ENCODE measurements at places on chromosomes 16 and 17.
A peak's percentile ranks its signal among the peaks of the same experiment; 100 is the strongest.

DNA sequence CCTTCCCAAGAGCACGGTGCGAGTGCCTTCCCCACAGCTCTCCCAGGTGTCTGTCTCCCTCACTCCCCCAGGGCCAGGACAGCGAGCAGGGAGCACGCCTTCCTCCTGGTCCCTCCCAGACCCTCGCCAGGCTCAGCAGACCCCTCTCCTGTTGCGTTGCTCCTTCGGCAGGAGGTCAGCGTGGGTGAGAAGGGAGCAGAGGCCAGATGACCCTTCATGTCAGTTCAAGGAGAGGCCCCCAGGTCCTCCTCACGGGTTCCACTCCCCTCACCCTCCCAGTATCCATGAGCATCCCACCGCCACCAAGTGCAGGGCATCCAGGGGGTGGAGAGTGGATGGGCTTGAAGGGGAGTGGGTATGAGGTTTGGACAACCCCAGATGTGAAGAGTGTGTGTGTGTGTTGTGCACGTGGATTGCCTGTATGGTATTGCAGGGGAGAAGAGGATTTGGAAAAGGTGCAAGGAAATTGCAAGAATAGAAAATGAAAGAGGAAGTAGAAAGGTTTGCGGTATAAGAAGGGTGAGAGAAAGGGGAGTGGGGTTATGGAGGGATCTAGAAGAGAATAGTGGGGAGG, 17.7 kb downstream of the SGCA start:
- DNase-seq: no peak

- no peak for DNase-seq
Measured at GRCh38 chr17:42442196-42442565, 16.5 kb upstream of the ATP6V0A1 start.

GRCh38 chr16:20851601-20852000, 45.3 kb downstream of the REXO5 start:
- DNase-seq: no peak

GRCh38 chr17:35297666-35298065, 54.8 kb downstream of the SLFN5 start:
- no peak for DNase-seq

GRCh38 chr17:40171750-40172149, 5.5 kb upstream of the RAPGEFL1 start:
- no peak for DNase-seq

DNA sequence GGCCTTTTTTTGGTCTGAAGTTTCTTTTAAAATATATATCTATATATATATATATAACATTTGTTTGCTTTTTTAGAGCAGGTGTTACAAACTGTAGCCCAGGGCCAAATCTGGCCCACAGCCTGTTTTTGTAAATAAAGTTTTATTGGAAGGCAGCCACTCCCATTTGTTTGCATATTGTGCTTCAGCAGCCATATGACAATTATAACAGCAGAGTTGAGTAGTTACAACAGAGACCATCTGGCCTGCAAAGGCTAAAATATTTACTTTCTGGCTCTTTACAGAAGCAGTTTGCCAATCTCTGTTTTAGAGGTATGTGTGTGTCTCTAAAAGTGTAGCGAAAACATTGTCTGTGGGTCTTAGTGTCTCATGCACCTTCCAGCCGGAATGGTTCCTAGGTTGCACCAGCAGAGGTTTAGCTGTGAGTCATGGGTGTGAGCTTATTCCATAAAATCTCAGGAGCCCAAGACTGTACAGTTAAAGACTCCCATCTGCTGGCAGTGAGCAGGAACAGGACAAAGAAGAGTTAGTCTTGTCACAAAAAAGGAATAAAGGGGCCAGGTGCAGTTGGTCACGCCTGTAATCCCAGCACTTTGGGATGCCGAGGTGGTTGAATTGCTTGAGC, 23.8 kb downstream of the LCMT1 start:
- no peak for DNase-seq

DNA sequence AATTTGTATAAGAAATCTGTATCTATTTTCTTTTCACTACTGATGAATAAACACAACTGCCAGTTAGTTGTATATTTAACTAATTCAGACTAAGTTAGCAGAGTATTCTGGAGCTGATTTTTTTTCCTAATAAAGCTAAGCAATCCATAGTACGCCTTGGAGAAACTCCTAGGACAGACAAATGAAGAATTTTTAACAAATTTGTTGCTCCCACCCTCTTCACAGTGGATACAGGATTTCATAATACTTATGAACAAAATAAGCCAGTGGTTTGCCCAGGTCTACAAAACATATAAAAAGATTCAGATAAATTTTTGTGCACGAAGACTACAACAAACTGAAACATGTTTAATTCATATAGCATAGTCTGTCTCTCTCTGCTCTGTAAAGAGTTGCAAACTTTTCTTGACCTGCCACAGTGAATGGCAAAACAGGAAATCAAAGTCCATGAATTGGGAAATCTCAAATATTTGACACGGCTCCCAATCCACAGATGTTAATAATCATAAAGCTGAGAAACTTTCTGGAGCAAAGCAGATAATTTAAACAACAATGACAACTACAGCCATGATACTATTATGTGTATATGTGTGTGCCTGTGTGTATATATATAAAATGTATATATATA, 594 bp upstream of the ABCA6 start:
- DNase-seq: no peak

GRCh38 chr17:15239491-15239890, 25.6 kb downstream of the PMP22 start:
- DNase-seq: no peak

DNA sequence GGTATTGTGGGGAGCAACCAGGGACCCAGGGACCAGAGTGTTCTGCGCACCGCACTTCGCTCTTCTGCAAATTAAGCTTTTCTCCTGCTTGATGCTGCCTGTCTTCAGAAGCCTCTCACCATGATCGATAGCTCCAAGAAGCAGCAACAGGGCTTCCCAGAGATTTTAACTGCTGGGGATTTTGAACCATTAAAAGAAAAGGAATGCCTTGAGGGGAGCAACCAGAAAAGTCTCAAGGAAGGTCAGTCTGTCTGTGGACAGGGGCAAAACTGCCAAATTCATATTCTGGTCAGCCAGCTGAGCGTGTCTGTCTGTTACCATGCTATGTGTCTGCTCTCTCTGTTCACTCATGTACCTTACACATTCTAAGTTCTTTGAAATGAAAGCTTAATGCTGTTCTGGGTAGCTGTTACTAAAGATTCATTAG, 115.7 kb downstream of the MRTFB start:
- no peak for DNase-seq

DNA sequence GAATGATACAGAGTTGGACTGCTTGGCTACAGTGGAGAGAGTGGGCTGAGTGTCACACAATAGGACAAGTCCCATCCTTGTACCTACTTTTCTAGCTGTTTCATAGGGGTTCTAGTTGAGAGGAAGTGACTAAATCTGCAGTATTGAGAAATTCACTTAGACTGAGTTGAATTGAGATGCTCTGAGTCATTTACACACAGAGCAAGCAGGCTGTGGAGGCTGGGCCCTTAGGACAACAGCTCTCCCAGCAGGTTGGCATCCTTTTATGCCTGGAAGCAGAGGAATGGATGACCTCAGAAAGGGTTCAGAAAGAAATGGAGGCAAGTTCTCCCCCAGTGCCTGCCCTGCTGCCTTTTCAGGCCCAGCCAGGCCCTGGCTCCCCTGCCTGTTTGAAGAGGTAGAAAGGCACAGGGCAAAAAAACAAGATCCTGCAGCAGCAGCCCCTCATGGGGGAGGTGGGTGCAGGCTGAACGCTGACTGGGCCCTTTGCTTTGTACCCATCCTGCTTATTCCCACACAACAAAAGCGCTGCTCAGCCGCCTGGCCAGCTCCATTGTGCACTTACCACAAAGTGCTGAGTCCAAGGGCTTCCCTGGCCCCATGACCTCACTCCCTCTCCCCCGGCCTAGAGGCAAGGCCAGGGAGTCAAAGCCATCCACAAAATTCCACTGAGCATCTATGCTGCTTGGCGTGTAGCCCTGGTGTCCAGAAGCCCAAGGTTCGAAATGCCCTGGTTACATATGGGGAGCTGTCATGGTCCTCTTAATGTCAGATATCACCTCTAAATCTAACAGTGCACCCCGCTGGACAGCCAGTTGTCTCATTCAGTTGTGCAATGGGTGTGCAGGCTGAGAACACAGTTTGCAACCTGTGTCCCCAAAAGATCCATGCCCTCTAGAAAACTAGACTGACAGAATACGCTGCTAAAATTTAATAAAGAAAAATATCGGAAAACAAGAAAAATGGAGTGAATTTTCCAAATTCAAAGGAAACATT, 5.4 kb upstream of the CRYBA1 start:
- no peak for DNase-seq

GRCh38 chr16:381789-382717, at the start of gene PGAP6:
Gene PGAP6, minus strand, starts transcription at chr16:381978. Its CDS starts 157 bp downstream, at chr16:381821.
- DNase-seq: peak; percentile 40

GRCh38 chr17:41659427-41660212, 29.1 kb upstream of the EIF1 start:
- no peak for DNase-seq

GRCh38 chr17:77480509-77481215, 339.9 kb downstream of the SEC14L1 start:
- no peak for DNase-seq

- no peak for DNase-seq
Measured at GRCh38 chr16:8663192-8664089, 11.0 kb upstream of the ABAT start.

DNA sequence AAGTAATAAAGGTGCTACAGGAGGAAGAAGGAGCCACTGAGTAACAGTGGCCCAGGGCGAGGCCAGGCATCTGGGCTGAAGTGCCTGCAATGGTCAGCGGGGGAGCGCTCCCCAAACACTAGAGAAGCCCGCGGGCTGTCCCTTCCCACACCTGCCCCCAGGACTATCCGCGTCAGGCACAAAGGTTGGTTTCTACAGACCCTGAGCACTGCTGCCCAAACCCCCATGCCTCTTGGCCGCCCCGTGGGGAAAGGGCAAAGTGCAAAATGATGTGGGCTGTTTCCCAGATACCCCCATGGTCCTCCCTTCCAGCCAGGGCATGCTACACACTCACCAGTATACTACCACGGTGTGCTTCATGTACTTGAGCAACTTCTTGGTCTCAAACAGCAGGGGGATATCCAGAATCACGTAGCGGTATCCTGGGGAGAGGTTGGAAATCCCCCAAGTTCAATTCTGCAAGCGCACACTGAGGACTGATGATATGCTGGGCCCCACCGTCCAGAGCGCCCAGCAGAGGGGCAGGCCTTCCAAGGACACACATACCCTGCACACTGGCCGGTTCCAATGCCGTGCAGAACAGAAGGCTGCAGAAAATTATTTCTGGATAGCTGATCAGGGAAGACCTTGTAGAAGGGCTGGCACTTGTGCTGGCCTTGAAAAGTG, 21.5 kb downstream of the DCAKD start:
- DNase-seq: no peak

- no peak for DNase-seq
Measured at GRCh38 chr16:29842732-29843346, 20.2 kb downstream of the CDIPT start.

GRCh38 chr16:53080345-53081031, 25.7 kb downstream of the CHD9 start:
- DNase-seq: no peak

GRCh38 chr17:43940630-43941029, 1.6 kb downstream of the PPY start:
- peak; percentile 15 for DNase-seq

DNA sequence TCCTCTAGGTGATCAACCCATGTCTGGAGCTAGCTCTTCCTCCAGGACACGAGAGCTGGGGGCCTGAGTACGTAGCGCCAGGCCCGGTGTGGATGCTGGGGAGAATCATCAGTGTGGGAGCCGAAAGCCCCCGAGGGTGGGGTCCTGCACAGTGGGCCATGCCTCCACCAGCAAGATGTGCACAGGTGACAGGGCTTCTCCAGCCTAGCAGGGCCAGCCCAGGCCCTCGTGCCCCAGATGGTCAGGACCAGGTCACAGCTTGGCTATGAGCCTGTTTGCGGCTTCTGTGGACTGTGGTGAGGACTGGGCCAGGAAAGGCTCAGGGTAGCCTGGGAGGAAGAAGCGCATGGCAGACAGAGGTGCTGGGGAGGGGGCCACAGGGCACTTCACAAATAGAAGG, 7.8 kb downstream of the MPG start:
- no peak for DNase-seq

DNA sequence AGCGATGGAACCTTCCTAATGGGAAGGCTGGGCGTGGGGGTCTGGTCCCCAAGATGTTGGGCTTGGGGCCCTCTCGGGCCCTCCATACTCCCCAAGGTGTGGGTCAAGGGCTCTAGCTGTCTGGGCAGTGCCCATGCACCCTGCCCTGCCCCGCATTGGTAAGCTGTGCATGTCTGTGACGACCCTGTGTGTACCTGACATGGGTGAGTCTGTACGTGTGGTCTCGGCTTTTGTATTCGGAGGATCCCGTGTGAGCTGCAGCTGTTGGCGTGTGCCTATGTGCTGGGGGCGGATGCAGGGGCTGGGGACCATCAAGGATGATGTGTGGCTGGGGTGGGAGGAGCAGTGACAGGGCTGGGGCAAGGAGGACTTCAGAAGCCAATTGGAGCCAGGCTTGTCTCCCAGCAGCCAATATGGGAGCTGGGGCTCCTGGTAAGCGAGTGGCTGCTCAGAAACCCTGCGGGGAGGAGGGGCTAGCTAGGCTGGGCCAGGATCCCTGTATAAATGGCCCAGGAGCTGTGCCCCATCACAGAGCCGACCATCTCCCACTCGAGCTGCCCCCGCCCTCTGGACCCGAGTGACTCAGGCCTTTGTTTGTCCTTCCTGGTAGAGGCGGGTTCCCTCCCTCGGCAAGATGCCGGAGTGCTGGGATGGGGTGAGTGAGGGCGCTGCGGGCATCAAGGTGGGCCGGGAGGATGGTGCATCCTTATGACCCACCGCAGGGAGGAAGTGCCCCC, at the start of gene NDRG4:
TSS of gene NDRG4 (plus strand) at position 529 of the 737 bp plus-strand sequence. CDS start at position 635, 106 bp downstream.
- DNase-seq: peak; percentile 13

- DNase-seq: no peak
Measured at GRCh38 chr16:7437843-7438242, 105.2 kb downstream of the RBFOX1 start.

- no peak for DNase-seq
Measured at GRCh38 chr17:6455321-6455705, 11.1 kb downstream of the PIMREG start.

GRCh38 chr17:80785477-80786178, 206.0 kb upstream of the CHMP6 start:
- DNase-seq: no peak

DNA sequence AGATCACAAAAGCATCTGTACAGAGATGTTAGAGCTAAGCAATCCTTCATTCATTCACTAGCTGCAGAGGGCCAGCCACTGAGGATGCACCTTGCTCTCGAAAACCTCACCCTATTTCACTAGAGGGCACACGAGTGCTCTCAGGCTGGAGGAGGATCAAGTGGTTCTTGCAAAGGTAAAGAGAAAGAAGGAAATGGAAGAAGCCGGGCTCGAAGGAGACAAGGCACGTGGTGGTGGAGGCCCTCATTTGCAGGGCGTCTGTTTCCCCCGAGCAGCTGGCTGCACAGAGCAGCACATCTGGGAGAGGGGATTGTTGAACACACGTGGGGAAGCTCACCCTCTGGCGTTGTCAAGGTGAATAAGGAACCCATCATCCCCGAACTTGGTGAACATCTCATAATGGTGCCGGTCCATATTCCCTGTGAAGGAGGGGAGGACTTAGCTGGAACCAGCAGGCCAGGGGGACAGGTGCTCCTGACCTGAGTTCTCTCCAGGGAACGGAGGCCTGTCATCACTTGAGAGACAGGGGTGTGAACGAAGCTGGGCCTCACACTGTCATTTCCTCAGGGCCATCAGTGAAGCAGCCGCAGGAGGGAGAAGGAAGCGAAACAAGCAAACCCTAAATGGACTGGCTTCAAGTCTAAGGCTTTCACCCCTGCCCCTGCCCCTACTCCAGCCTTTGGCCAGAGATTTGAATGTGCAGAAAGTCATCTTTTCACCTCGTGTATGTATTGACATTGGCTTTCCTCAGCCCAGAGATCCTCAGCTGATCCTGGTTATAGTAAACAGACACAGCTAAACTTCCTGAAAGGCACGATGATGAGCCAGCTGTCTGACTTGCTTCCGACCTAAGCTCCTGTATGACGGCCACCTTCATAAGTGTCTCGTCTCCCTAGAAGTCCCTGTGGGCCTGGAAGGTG, 27.6 kb downstream of the PRKAR1A start:
- no peak for DNase-seq

All from activated naive CD4-positive, alpha-beta T cell (primary cell).